ENCODE measurements at places on chromosomes 7 and 10.
A peak's percentile ranks its signal among the peaks of the same experiment; 100 is the strongest.

DNA sequence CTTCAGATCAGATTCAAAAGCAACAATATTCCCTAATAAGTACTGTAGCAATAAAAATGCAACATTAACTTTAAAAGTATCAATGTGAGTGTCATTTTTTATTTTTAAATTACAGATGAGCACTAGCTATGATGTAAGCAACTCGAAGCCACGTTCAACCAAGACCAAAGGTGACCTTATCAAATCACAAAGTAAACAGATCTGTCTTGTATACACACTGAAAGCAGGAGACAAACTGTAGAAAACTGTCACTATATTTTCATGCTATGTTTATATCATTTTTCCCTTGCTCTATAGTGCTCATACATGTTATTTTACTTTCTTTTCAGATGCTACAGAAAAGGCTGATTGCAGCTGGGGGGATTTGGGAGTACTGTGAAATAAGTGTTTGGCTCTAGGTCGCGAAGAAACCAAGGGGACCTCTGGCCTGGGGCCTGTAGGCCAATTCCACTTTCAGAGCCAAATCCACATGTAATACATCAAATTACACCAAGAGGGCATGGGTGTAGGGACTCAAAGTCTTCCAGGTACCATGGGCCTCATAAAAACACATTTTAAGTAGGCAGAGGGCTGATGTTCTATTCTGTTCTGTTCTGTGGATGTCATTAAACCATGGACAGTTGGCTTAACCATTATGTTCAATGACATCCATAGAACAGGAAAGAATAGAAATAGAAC lies 245.2 kb downstream of the SFMBT2 start:
- DNase-seq: no peak

GRCh38 chr10:26725837-26726727 lies 28.6 kb downstream of the PDSS1 start:
- DNase-seq: peak; percentile 59

GRCh38 chr10:117578490-117578889 lies 35.9 kb downstream of the EMX2 start:
- no peak for DNase-seq

- DNase-seq: no peak
These were observed 157.4 kb downstream of the FRMD4A start for GRCh38 chr10:14173391-14173705.

- DNase-seq: no peak
These were observed 55.6 kb upstream of the DOCK1 start for GRCh38 chr10:126849646-126850045.

DNA sequence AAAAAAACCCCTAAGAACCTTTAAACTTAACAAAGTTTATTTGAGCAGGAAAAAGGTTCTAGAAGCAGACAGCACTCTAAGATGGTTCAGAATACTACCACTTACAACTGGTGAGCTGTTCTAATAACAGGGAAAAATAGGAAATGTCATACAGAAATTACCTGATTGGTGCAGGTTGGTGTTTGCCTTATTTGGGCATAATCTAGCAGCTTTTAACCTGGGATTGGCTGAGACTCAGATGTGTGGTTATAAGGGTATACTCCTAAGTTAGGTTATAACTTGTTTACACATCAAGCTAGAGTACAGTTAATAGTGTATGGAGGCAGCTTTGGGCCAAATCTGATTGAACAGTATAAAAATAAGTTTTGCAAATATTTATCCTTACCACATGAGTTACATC lies 59.8 kb downstream of the MAPK8 start:
- DNase-seq: no peak

DNA sequence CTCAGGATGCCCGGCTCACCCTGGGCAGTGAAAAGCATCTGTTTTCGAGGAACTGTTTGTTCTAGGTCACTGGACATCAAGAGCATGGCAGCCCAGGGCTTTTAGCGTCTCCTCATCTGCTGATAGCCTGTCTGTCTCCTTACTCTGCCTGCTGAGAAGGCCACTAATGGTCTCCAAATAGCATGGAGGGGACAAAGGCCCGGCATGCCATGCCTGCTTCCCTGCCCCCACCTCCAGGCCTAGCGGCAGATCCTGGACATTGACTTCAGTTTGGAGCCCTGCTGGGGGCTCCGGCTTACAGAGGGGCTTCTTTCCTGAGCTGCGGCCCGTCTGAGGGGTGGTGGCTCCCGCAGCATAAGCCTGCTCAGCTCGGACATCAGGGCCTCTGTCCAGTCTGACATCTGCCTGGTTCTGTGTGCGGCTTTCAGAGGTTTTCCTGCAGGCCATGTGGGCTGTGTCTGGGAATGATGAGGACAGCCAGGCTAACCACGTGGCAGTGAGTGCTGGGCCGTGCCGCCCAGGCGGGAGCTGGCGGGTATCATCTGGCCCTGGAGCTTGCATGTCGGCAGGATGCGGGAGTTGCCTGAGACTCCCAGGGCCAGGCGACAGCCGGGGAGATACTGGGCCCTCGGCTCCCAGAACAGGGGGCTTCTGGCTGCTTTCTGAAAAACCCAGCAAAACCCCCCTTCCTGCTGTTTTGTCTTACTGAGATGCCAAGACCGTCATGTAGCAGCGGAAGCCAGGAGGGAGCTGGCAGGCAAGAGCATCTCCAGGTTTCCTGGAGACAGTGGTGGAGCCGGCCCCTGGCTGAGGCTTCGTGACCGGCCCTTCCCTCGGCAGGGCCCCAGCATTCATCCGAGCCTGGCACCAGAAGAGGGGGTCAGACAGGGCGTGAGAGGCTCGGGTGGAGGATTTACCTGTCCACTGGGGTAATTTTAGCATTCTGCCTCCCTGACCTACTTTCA lies 9.2 kb downstream of the PFKFB3 start:
- DNase-seq: no peak

DNA sequence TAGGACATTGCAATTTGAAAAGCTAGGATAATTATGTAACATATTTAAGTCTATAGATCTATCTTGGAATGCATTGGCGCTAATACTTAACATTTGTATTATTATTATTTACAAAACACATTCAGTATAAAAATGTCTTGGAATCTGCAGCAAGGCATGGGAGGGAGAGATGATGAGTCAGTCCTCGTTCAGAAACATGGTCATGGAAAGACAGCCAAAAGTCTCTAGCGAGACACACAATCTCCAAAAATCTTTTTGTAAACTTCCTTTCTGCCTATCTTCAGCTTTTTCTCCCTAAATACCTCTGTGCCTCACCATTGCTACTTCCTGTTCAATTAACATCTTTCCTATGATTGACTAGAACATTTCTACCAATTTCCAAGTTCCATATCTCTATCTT lies 188.4 kb upstream of the CACNA2D1 start:
- DNase-seq: no peak

GRCh38 chr10:71092812-71093401 lies 119.5 kb upstream of the UNC5B start:
- DNase-seq: no peak

- no peak for DNase-seq
These were observed 117.1 kb downstream of the TFPI2 start for GRCh38 chr7:93773446-93773845.

- no peak for DNase-seq
These were observed 11.8 kb downstream of the FAM3C start for GRCh38 chr7:121384265-121384664.

DNA sequence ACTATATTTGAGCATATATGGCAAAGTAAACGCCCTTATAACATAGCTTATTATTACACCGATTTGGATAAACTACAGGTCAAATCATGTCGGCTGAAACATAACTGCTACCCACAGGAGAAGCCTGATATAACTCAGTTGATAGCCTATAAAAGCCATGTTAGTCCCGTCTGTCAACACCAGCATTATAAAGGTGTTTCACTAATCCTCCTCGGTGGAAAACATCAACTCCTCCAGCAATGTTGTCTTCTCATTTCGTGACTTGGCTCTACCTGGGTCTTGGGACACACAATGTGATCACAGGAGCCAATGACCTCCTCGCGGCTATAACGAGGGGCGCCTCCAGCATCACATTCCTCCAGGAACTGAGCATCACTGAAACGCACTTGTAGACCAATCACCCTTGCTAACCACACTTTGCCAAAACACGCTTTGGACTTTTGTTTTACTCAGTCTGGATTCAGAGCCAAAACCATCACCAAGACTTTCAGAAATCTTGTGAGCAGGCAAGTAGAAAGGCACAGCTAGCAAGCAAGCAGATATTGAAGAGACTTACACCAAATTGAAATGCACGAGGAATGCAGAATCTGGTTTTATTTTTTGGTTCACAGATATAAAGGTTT lies 269.7 kb upstream of the NFE2L3 start:
- DNase-seq: no peak

- DNase-seq: peak; percentile 28
These were observed 1.9 kb downstream of the INA start for GRCh38 chr10:103278862-103279298.

DNA sequence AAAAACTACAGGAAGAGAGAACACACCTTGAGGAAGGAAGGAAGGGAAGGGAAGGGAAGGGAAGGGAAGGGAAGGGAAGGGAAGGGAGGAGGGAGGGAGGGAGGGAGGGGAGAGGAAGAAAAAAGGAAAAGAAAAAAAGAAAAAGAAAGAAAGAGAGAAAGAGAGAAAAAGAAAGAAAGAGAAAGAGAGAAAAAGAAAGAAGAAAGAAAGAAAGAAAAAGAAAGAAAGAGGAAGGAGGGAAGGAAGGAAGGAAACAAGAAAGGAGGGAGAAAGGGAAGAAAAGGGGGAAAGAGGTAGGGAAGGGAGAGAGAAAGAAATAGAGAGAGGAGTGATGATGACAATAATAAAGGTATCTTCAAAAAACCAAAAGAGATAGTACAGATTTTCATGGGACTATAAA lies 12.3 kb upstream of the PLXNA4 start:
- no peak for DNase-seq

DNA sequence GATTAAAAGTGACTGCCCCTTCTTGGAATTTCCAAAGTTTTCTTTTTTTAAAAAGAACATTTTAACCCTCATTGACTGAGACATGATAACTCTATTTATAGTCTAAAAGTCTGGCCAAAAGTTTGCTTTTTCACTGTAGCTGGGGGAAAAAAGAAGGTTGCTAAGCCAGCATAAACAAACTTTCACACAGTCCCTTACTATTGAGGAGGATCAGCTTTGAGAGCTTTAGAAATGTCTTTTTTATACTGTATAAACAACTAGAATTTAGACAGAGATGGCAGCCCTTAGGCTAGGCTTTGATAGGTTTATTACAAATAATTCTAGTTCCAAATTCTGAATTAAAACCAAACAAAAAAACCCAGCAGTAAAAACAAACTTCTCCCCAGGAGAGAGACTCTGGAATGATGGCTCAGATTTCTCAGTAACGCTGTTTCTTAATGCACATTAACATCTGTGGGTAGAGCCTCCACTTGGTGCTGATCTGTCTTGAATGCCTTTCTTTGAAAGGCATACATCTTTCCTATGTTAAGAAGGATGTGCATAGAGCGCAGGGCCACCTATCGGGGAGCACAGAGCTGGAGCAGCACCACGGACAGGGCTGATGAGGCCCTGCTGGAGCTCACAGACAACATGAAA lies 100.9 kb upstream of the PDLIM1 start:
- peak; percentile 67 for DNase-seq

DNA sequence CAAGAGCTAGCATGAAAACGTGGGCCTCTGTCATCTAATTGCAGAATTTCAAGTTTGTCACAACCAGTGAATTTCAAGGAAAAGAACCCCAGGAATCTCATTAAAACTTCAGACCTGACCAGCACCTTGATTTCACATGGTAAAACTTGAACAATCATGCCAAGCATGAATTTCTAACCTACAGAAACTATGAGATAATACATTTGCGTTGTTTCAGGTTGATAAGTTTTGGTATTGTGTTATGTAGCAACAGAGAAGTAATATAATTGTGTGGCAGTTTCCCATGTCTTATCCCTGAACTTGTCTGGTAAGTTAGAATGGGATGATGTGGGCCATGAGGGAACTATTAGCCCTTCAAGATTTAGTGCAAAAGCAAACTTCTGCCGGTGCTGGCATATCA lies 530.1 kb downstream of the ANKRD7 start:
- DNase-seq: no peak

- no peak for DNase-seq
These were observed 5.1 kb downstream of the CACNA2D1 start for GRCh38 chr7:82438521-82438920.

- DNase-seq: no peak
These were observed 32.1 kb upstream of the CNNM1 start for GRCh38 chr10:99297033-99297432.

DNA sequence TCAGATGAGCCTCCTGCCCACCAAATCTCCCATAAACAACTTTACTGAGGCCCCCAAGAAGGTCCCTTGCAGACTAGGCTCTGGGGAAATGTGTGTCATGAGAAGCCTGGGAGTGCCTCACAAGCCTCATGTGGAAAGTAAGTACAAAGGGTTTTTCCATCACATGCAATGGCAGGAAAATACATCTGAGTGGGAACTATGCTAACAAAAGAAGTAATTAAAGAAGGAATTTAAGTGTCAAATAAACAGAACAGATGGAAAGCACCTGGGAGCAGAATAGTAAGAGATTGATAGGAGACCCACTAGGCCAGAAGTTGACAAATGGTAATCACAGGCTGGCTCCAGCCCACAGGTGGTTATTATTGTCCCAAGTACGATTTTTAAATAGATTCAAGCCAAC lies 20.5 kb downstream of the GSAP start:
- no peak for DNase-seq

- no peak for DNase-seq
These were observed 231.2 kb upstream of the SEMA3A start for GRCh38 chr7:84425702-84426259.

DNA sequence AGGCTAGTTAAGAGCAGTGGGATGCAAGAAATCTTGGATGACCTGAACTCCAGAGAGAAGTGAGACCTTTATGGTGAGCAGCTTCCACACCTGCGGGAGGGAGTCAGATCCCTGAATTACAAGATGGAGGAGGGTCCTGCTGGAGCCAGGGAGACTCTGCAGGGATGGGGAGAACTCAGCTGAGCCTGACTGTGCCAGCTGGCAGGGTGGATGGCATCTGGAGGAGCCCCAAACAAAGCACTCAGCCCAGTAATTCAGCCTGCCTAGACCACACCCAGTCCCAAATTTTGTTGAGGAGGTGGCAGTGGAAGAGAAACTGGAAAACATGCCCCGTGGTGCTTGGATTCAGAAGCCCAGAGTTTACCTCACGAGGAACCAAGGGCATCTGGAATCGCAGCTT lies 208.2 kb downstream of the WDR11 start:
- no peak for DNase-seq

DNA sequence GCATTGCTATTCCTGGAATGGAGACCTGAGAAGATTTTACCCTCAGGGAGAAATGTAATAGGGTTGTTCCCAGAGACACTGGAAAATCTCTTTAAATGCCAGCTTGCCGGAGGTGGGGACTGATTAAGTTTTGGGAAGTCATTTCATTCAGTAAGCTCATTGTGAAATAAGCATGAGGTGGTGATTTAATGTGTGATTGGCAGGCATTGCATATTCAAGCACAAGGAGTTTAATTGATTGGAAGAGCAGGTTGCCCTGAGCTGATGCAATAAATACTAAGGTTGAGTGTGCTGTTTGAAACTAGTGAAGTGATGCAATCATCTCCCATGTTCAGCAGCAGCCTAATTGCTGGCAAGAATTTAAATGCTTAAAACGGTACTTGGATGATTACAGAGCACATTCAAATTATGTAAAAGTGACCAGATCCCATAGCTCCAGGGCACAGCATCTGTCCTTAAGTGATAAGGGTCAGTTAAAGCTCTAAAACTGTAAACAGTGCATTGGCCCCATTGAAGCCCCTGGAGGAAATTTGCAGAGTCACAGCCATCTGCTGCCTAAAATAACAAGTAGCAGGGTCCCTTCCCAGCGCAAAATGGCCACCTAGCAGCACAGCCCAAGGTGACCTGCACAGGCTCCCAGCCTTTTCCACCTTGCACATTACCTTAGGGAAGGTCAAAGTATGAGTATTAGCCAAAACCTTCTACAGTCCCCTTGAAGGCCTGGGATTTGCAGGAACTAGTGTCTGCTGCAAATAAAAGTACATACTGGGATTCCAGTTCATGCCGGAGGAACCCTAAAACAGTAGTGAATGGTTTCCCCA lies 92.1 kb downstream of the CCDC71L start:
- no peak for DNase-seq

Data from Jurkat, Clone E6-1 (cell line).